ENCODE measurements at places on chromosomes 4 and X. TPM values are rescaled to one million over a fixed set of nuclear protein-coding genes. Genes with fewer than 3 reads are reported as not detected.

DNA sequence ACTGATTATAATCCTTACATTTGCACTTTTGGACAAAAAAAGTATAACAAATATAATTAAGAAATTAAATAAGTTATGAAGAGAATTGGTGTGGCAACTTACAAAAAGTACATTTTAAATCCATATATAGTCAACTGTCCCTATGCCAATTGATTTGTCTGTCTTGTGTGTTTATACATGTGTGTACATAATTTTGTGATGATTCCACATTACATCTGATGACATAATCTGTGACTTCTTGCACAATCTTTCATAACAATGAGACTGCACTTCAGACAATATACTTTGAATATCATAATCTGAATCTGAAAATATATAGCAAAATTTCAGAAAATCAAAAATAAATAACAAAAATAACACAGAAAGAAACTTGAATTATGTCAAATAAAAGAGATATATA lies 953.4 kb downstream of the FAT4 start:
- DNase-seq, result no peak

DNA sequence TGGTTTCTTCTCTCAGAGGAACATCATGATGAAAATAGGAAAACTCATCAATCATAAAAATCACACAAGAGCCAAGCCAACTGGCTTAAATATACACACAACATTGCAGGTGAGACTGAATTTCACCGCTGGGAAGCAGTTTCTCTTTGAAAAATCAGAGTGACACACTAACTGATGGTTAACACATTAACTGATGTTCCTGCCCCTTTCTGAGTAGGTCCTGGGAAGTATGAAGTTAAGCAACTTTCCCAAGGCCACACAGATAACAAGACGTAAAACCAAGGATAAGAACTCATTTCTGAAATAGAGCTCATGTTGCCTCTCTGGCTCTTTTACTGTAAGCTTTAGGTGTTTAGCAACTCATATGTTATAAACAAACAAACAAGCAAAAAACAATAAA lies 813.7 kb upstream of the HS3ST1 start:
- DNase-seq, result no peak

DNA sequence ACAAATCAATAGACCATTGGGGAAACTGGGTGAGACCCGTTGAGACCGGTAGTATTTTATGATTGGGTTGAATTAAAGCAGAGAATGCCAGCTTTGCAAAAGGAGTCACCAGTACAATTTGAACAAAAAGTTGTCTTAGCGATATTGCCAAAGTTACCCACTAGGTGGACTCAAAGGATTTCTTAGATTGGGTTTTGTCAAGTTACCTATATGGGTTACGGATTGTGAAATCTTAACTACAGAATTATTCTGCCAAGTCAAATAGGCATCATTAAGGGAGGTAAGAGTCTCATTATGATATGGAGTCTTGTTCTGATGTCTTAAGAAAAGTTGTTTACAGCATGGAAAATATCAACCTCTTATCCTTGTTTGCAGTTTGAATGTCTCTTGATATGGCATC lies 15.0 kb upstream of the CT47A1 start:
- no peak for DNase-seq

Gene ARR3
- not detected for total RNA-seq

DNA sequence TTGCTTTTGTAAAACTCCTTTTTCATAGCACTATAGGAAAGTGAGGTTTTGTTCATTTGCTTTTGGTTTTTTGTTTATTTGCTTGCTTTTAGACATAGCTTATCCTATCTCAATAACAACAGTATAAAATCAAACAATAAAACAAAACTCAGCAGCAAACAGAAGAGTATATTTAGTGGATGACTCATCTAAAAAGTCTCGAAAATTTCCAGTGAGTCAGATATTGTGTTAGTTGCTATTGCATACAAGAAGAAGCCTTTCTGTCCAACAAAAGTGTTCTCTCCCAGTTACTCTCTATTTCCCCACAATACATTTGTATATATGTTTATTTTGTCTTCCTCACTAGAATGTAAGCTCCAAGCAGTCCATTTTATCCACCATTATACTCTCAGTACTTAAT lies 36.0 kb upstream of the NPNT start:
- no peak for DNase-seq

DNA sequence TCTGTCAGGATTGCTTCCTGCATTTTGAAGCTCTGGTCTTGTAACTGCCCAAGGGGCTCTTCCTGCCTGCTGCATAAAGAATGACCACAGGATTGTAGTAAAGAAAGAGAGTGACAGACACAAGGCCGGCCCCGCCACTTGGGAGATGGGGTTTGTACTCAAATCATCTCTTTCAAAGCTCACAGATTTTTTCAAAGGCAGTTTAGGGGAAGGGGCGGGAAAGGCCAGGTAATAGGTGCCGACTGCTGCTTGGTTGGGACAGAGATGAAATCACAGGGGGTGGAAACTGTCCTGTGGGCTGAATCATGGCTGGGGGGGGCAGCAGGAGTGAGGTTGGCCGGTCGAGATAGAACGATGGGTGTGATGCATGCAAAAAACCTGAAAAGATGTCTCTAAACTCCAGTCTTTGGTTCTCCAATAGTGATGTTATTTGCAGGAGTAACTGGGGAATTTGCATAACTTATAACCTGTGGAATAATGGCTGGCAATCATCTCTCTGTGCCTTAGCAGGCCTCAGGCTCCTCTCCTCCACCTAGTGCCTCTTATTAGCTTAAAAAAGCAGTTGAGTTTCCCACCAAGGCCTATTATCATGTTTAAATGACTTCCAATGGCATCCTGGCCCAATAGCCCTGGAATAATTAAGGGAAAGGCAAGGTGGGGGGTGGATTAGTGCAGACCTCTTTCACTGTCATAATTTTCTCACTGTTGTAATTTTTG lies 778.4 kb upstream of the FRG1 start:
- no peak for DNase-seq

- DNase-seq, result no peak
These were observed 60.4 kb downstream of the PAGE2 start for GRCh38 chrX:55149242-55149641.

GRCh38 chr4:96120206-96120605 lies 280.3 kb downstream of the PDHA2 start:
- no peak for DNase-seq

DNA sequence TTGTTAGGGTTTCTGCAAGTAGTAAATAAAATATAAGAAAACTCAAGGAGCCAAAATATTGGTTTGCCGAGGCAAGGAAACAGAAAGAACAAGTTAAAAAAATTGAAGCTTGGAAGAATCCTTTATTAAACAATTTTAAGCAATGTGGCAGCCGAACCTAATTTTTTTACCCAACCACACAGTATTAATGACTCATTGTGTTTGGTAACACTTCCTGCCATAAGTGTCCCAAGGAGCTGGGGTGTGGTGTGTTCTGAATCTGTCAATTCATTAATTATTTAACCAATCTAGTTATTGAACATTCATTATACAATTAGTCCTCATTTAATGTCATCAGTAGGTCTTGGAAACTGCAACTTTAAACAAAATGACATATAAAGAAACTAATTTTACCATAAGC lies 19.3 kb upstream of the CPE start:
- no peak for DNase-seq

Gene RPS3A
- total RNA-seq, result 2,606 TPM

Gene GLRA3
- total RNA-seq, result not detected

DNA sequence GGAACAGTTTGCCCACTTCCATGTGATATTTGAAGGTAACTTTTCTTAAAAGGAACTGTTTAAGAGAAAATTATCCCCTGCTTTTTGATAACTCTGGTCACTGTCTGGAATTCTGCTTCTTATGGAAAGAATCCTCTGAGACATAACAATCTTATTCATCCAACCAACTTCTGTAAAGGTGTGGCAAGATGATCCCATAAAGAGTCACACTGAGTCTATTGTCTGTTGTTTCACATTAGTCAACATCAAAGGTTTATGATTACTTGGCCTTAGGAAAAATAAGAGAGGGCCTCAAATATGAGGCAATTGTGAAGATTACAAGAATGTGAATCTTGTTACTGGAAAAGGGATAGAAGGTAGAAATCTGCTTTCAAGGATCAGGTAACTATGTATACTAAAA lies 88.0 kb upstream of the MAGEB18 start:
- DNase-seq, result no peak

Gene PHOX2B
- not detected for total RNA-seq

GRCh38 chr4:44532851-44533250 lies 84.2 kb upstream of the KCTD8 start:
- DNase-seq, result no peak

Gene ARHGAP6
- not detected for total RNA-seq

GRCh38 chrX:18647621-18648020 lies 24.3 kb downstream of the RS1 start:
- DNase-seq, result no peak

DNA sequence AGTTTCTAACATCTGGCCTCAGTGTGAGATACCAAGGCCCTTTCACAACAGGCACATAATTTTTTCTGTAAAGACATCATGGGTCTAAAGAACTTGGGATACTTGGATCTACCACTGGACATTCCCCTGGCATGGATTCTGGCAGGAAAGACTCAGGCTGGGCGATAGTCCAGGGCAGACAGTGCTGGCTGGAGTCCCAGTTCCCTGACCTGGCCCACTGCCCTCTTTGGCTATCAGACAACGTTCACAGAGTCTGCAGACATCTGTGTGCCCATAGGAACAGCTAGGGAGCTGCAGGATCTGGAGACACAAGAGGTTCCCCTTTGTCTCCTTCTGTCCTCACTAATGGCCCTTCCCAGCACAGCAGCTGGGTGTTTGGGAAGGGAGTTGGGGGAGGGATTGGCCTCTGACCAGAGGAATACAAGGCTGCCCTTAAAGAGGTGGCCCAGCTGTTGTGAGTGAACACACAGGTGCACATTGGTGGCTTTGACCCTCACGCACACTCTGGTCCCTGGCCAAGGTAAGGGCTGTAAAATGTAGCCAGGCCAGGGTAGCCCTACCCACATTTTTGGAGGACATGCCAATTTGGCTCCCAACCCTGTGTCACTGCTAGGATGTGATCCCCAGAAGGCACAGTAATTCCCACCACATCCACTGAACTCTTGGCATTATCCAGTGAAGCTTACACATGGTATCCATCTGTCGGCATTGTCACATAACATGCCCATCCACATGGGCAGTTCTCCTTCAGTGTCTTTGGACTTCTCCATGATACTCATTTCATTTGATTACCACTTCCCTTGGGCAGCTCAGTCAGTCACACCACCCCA lies 72.3 kb downstream of the SOX3 start:
- no peak for DNase-seq

DNA sequence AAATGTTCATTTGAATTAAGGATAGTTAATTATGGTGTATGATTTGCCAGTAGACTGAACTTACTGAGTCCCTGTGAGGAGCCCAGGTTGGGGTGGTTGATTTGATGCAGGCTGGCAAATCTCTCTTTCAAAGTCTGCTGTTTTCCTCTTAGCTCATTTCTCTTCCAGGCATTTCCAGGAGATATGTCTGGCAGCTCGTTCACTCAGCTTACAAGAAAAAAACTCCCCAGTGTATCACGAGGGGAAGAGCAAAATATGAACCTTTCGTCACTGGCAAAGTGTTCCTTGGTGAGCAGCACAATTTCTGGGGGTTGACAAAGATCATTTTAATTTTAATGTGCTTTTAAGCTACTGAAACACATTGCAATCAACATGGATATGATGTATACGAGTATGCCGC lies 244.2 kb downstream of the CBLL2 start:
- no peak for DNase-seq

Measured in activated T-cell treated with anti-CD3 and anti-CD28 coated beads, Interleukin-2, amount 50 U/mL, for 72 hours (primary cell).